ENCODE measurements at places on chromosomes 12 and 14.
A peak's percentile ranks its signal among the peaks of the same experiment; 100 is the strongest.

DNA sequence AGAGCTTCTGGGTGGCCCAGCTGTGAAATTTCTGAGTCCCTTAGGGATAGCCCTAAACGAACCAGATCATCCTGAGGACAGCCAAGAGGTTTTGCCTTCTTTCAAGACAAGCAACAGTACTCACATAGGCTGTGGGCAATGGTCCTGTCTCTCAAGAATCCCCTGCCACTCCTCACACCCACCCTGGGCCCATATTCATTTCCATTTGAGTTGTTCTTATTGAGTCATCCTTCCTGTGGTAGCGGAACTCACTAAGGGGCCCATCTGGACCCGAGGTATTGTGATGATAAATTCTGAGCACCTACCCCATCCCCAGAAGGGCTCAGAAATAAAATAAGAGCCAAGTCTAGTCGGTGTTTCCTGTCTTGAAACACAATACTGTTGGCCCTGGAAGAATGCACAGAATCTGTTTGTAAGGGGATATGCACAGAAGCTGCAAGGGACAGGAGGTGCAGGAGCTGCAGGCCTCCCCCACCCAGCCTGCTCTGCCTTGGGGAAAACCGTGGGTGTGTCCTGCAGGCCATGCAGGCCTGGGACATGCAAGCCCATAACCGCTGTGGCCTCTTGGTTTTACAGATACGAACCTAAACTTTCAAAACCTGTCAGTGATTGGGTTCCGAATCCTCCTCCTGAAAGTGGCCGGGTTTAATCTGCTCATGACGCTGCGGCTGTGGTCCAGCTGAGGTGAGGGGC is 38.9 kb downstream of the DAD1 start:
- DNase-seq: no peak

GRCh38 chr12:118061011-118061872 is at the start of gene WSB2:
WSB2 (minus strand) TSS chr12:118061179; CDS start chr12:118061048, 131 bp downstream.
- peak; percentile 48 for DNase-seq

GRCh38 chr12:96234591-96235483 is 40.7 kb downstream of the ELK3 start:
- no peak for DNase-seq

DNA sequence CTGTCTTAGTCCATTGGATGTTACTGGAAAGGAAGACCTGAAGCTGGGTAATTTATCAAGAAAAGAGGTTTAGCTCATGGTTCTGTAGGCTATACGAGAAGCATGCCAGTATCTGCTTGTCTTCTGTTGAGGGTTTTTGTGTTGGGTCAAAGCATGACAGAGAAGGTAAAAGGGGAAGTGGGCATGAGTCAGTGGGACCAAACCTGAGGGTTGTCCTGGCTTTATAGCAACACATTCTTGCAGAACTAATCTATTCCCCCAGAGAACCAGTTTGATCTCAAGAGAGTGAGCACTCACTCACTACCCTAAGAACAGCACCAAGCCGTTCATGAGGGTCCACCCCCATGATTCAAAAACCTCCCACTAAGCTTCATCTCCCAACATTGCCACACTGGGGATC is 19.0 kb upstream of the KRAS start:
- no peak for DNase-seq

DNA sequence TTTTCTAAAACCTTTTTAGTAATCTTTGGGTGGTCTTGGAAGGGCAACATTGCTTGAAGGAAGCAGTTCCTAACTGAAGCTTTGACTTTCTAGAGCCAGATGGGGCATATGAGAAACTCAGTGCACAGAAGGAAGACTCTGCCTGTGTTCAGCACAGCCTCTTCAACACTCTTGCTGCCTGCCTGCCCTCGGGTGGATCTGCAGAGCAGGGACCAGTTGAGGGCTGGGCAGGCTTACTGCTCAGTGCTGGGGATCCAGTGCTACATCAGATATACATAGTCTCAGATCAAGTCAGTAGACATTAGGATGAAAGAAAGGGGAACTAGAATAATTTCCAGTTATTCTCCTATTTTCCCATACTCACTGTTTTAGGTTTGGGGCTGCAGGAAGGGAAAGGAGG is 29.5 kb upstream of the TMX1 start:
- DNase-seq: no peak

DNA sequence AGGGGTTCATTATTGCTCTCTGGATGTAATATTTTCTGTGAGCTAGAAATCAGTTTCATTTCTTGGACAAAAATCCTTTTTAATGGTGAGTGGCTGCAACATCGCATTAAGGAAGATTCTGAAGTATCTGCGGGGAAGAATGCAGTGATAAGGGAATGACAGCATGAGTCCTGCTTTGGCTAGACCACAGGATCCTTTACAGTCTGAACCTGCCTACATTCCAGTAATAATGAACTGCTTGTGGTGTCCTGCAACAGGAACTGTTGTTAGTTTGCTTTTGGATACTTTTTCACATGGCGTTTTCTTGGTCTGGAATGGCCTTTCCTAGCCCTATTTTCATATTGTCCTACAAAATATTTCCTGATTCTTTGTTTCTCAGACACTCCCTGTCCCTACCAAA is 15.7 kb downstream of the MDM2 start:
- no peak for DNase-seq

DNA sequence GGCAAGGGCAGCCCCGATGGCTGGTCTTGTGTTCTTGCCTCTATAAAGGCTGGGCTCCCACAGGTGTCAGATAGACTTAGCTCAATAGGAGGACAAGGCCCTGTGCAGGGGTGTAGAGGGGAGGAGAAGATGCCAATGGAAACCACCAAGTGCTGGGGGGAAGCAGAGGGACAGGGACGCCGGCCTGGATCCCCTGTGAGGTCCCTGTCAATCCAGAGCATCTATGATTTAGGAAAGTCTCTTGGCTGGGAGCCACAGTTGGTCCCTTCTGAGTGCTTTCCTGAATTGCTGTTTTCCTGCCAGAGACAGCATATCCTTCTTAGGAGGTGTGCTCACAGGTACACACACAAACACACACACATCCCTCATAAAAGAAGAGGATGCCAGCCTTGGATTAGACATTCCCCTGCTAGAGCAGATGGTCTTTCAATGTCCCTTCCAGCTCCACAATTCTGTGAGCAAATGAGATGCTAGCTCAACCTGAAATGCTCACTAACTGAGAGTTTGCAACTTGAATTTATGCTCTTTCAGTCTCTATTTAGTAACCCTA is 62.7 kb downstream of the TTC7B start:
- no peak for DNase-seq

All from HCEC 1CT (cell line).